ENCODE measurements at places on chromosomes 11 and 22.

- no peak for DNase-seq
Measured at GRCh38 chr11:8252946-8253345, 10.7 kb downstream of the LMO1 start.

DNA sequence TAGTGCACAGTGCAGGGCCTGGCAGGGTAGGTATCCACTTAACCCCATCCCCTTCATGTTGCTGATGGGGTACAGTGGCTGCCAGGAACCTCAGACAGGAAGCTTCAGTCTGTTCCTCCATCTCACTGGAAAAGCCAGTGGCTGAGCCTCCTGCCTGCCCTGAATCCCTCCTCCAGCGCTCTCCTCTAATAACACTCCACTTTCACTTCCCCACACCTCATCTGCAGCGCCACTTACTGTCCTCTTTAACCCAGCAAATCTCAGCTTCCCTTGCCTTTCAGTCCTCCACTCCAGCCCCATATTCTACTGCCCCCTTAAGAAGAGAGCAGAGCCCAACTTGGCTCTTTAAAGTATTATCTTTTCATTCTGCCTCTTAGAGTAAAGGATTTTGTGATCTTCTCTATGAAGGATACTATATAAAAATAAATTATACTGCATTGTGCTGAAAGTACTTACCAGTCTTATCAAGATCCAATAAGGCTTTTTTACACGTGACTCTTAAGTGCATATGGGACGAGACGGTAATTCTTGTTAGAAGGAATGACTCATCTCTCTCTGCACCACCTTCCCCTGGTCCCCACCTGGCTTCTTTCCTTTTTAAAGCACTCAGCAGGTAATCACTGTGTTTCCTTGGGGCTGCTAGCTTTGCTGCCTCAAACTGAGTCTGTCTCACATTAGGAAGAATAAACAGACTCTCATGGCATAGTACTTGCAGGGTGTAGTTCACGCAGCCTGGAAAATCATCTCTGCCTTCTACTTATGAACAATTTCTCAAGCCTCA lies 238.0 kb upstream of the NARS2 start:
- DNase-seq: no peak

DNA sequence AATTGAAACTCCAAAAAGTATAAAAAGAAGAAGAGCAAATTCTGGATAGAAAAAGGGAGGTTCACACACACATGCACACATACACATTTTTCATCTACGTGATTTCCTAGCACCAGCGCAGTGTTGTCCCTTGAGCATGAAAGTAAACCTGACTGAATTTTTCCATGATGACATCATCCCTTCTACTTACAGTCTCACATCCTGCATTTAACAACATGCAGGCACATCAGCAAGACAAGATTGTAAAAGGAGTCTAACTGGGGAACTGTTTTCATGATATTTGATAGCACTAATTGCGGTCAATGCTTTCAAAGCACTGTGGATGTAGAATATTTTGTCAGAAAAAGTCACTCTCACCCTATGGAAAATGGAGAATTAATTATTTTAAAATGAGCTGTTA lies 36.6 kb downstream of the GAS2 start:
- DNase-seq: peak; percentile 80

DNA sequence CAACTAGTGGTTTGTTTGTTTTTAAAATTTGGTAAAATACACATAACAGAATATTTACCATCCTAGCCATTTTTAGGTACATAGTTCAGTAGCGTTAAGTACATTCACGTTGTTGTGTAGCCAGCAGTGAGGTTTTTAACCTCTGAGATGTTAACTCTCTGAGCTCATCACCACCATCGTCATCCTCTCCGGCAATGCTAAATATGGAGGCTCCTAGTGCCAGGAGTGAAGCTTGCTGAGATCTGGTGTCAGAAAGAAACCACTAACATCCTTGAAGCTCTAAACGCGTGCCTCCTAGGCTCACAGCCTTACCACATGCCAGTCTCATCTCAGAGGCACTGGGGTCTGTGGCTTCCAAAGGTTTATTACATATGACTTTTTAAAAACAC lies 330.2 kb upstream of the B3GAT1 start:
- DNase-seq: no peak

DNA sequence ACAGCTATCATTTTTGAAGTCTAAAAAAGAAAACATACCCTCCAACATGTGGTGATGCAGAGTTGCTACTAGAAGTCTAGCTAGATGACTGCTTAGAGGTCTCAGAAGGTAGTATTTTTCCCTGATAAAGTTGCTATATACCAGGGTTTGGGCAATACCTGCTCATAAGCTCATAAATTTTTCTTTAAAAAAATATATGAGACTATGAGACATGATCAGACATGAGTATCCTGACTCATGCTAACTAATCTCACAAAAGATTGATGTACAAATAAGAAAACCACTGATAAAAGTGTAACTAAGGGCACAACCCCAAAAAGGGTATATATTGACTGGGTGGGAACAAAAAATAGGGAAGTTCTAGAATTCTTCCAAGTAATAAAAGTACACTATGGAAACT lies 740.9 kb downstream of the METTL15 start:
- no peak for DNase-seq

DNA sequence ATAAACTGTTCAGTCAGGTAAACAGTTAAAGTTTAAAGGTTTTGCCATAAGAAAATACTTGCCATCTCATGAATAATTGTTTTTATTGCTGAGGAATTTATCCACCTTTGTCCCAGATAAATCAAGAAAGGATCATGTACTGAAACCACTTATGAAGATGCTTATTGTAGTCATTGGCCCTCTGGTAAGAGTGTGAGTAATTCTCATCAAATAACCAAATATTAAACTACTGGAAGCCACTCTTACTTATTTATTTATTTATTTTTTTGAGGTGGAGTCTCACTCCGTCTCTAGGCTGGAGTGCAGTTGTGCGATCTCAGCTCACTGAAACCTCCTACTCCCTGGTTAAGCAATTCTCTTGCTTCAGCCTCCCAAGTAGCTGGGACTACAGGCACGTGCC lies 35.1 kb downstream of the TMEM135 start:
- DNase-seq: no peak

- DNase-seq: no peak
Measured at GRCh38 chr22:37137903-37138665, 11.6 kb downstream of the IL2RB start.

Measured in RKO (cell line).